ENCODE measurements at places on chromosomes 2 and 18.

DNA sequence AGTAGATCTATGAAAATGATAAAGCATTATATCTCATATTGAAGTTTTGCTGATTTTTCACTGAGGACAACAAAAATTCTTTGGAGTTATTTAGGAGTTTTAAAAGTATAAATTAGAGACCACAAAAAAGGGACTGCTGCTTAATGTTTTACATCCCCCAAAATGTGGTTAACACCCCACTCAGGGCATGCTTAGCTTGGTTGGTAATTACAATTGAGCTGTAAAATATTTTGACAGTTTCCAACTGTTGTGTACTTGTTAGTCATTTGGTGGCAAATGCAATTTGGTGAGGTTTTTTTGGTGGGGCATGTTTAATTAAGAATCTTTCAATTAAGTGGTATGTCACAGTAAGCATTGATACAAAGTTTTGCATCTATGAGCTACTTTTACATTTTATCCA, 137.3 kb upstream of the OTX1 start:
- no peak for DNase-seq

DNA sequence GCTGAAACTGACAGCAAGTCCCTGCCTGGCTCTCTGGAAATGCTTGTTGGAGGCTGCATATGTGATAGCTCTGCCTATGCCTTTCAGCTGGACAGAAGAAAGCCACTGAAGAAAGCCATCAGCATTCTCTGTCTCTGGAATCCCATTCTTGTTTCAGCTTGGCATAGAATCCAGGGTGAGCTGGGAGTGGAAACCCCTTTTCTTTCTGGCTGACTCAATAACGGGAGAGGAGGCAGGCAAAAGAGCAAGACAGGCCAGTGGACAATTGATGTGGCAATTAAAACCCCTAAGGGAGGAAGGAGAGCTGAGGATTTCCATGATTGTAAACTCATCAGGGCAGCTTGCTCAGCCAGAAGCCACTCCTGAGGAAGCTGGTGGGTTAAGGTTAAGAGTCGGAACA, 208.1 kb downstream of the CLIP4 start:
- no peak for DNase-seq

GRCh38 chr2:8309131-8309530, 372.7 kb upstream of the ID2 start:
- DNase-seq: no peak

- DNase-seq: no peak
These were observed 18.8 kb upstream of the TSPYL6 start for GRCh38 chr2:54274781-54275242.

DNA sequence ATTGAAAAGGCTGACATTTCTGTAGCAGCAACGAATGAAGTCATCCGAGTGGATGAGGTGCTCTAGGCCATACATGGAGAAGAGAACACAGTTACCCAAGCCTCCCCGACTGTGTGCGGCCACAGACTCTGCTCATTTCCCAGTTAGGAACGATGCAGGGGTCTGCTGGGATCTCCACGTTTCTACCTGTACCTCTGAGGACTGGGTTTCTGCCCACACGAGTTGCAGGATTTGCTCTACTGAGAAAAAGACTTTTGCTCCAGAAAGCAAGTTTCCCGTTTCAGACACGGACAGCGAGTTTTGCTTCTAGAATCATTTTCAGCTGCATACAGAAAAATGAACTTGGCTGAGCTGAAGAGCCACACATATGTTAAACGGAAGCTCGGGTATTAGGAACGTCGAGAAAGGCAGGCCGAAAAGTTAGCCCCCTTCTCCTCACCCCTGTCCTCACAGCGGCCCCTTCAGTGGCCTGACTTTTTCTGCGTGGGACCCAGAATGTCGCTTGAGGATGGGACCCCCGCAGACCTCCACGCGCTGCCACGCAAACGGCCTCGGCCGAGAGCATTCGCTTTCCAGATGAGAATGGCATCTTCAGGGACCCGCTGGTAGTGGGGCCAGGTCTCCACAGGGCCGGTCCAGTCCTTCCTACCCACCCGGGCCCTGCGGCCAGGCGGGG, 582 bp upstream of the RAB31 start:
- no peak for DNase-seq

- no peak for DNase-seq
These were observed 21.9 kb downstream of the ELAC1 start for GRCh38 chr18:50989711-50990110.

DNA sequence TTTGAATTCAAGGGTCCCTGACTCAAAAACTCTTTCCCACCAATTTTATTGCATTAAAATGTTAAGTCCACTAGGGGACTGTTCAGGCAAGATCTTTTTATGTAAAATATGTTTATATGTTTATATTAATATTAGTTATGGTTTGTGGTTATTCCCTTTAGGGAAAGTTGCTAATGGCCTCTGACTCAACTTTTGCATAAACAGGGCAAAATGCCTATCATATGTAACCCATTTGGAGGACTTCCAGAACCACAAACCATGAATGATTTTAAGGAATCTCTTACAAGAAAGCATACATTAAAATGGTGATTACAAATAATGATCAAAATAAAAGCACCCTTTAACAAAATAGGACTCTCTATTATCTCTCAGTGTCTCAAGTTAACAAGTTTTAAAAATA, 1484.5 kb upstream of the ZEB2 start:
- no peak for DNase-seq

GRCh38 chr2:104746299-104746698, 107.6 kb upstream of the POU3F3 start:
- no peak for DNase-seq

DNA sequence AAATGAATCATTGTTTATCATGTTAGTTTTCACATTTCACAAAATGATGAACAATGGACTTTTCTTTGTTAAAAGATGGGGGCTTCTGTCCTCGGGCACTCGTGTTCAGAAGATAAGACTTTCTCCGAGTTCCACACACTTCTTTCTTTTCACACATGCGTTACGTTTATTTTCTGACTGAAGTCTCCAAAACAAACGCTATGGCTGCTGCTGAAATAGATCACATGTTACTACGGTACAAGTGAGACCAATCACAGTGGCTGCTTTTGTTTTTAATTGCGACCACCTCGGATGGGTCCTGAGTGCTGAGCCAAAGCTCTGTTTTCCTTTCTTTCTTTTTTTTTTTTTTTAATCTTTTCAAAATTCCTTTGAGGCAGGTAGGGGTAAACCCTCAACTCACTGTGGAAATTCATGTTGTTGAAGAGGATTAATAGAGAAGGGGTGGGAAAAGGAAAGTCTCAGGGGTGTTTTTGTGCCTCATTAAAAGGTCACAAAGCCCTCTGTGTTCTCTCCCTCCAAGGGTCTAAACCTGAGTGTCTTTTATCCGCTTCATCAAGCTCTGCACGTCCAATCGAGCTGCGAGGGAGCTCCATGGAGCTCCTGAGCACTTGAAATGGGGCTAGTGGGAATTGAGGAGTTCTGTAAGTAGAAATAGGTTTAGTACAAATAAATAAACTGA, 48.2 kb downstream of the ARL4C start:
- DNase-seq: no peak

DNA sequence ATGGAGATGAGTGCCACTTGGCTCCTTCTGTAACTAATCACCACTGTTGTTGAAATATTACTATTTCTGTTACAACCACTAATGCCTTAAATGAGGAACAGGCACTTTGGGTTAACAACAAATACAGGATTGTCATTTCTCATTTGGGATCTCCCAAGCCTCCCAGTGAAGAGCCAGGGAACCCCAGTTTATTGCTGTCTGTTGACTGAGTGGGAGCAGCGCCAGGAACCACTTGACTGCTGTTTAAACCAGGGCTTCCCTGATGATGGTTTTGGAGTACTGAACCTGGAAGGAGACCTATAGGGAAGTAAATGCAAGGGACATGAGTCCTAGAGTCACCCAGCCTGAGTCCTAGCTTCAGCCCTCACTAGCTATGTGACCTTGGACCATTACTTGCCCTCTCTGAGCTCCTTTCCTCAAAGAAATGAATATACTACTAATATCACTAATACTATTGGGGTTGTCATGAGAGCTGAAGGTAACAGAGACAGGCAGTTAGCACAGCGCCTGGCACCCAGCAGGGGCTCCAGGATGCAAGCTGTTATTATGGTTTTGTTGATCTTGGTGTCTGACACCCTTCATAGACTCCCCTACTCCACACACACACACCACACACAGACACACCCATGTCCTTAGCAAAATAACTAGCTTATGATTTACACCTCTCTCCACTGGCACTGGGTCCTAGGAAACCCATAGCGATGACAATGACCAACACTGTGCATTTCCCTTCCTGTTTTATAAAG, 104.2 kb upstream of the FZD7 start:
- no peak for DNase-seq

DNA sequence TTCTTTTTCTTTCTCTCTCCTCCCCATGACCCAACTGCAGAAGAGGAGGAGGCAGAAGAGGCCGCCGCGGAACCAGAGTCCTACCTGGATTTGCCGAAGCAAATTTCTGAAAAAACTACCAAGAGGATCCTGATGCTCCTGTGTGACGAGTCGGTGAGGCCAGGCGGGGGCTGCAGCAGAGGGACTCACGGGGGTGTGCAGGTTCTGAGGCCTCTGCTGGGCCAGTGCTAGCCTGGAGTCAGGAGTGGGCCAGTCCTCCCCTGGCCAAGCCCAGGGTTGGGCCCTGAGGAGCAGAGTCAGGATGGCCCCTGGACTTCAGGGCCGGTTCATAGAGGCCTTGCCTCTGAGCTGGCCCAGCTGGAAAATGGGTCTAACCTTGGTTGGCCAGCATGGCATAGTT, 29.3 kb downstream of the OTOF start:
- DNase-seq: no peak

DNA sequence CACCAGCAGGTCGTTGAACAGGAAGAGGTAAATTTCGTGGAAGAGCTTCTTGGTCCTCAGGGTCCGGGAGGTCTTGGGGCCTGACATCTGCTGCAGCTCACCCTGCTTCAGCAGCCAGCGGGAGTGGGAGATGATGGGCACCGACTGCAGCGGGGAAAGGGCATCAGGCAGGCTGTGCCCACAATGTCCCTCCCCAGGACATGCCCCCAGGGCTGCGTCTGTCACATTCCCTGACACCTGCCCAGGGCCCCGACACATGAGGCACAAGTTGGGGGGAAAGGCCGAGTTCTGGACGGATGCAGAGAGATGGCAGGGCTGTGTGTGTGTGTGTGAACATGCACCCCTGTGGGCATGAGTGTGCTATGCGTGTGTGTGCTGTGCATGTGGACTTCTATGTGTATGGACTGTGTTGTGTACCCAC, 13.9 kb downstream of the SNORC start:
- no peak for DNase-seq

Measured in NCI-H1436 (cell line).